ENCODE measurements at places on chromosomes 1 and 21.

DNA sequence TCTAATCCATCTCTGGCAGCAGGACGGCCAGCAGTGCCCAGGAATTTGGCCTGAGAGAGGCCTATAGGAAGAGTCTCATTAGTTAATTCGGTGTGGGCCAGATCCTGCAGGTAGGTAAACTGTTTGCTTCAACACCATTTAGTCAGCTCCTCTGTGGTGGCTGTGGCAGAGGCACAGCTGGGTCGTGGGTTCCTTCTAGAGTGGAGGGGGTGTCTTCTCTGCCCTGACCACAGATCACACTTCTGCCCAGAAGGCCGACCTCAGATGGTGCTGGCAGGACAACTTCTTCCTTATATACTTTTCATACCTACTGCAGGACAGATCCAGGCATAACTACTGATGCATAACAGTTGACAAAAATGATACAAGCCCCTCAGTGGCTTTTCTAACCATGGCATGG, 281.4 kb downstream of the RPS6KC1 start:
- no peak for DNase-seq

DNA sequence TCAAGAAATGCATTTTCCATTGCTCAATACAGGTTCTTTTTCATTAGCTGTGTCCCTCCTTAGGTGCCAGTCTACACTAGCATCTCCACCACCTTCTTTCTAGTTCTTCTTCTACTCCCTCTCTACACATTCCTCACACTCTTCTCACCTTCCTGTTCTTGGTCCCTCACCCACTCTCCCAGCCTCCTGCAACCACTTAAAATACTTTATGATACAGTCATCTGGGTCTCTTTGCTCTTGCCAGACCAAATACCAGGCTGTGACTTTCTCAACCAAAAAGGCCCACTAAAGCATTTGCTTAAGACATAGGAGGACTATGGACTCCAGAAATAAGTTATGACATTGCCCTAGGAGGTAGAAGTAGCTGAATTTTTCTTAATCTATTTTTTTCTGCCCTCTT, 35.1 kb downstream of the PIGM start:
- no peak for DNase-seq

DNA sequence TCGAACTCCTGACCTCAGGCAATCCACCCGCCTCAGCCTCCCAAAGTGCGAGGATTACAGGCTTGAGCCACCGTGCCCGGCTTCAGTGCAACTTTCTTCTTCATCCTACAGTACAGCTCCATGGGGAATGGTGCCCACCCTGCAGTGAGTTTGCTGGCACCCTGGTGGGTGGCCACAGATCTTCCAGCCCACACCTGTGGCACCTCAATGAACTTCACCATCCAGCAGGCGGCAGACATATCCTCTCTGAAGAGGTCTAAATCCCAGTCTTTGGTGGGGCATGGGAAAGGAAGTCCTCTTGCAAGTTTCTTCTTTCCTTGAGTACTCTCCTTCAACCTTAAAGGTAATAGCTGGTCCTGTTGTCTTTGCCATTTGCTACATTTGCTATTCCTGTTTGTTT, 18.1 kb upstream of the ZBTB8A start:
- no peak for DNase-seq

GRCh38 chr1:98316286-98316905, 345.1 kb upstream of the SNX7 start:
- DNase-seq: no peak

DNA sequence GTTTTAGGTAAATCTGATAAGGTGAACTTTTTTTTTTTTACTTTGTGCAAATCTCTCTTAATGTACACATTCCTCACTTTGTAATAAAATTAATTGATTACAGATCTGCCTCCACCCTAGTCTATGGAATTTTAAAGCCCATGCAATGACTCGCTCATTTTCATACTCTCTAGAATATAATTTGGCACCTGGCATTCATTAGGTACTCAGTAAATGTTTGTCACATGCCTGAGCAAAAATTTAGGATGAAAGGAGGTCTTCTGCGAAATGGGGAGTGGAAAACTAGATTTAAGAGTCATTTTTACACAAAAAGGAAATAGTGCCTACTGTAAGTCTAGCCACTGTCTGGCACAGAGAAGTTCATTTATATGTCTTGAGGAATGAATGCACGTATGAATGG, 350.1 kb downstream of the DPYD start:
- no peak for DNase-seq
